Stimulated activated CD4-positive, alpha-beta T cell treated with anti-CD3 and anti-CD28 coated beads, Interleukin-2, amount 100 ng/mL, for 24 hours (primary cell): ENCODE measurements at places on chromosomes 3 and 15.

DNA sequence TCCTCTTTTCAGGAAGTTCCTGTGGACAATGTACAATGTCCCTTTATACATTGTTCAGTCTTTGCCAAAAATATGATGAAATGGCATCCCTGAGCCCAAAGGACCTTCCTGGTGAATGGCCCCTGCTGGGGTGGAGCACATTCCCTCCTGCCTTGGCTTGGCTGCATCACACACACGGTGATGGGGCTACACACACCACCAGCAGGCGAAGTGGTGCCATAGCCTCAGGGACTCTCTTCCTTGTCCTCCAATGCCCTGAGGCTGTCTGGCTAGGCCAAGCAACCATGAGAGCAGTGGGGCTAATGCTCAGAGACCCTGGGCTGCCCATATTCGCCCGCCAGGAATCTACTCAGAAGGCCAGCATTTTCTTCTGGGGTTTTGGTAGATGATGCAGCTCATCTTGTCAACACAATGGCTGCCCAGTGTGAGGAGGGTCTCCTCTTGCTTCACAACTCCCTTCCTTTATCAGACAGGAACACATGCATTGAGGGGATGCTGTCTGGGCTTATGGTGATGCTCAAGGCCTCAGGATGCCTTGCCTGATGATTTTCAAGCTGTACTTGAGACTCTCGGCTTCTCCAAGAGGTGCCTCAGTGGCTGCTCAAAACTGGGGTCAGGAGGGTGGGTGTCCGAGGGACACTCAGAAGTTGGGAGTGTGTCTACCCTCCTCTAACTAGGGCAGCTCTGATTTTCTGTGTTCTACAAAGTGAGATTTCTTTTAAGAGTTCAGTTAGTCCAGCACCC is 40.9 kb upstream of the EPHB1 start:
- no peak for DNase-seq

- DNase-seq, result no peak
Observed at GRCh38 chr3:191348098-191348497, 17.8 kb upstream of the UTS2B start.

GRCh38 chr15:35349916-35350315 is 196.0 kb downstream of the DPH6 start:
- no peak for DNase-seq

DNA sequence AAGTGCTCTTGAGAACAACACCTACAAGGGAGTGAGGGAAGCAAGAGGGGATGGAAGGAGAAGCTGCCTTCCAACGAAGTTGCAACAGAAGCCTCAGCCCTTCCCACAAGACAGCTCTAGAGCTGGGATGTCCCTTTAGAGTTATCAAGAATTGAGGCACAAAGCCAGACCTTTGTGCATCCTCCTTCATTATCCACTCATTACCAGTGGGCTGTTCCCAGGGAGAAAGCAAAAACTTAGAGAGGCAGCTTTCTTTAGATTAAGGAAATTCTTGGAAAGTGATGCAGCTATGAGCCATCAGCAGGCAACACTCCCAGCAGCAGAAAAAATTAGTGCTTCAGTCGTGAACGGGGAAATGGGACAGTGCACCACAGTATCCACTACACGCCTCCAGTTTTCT is 10.6 kb upstream of the CD96 start:
- no peak for DNase-seq

GRCh38 chr15:93861413-93861812 is 369.9 kb upstream of the MCTP2 start:
- DNase-seq, result no peak

DNA sequence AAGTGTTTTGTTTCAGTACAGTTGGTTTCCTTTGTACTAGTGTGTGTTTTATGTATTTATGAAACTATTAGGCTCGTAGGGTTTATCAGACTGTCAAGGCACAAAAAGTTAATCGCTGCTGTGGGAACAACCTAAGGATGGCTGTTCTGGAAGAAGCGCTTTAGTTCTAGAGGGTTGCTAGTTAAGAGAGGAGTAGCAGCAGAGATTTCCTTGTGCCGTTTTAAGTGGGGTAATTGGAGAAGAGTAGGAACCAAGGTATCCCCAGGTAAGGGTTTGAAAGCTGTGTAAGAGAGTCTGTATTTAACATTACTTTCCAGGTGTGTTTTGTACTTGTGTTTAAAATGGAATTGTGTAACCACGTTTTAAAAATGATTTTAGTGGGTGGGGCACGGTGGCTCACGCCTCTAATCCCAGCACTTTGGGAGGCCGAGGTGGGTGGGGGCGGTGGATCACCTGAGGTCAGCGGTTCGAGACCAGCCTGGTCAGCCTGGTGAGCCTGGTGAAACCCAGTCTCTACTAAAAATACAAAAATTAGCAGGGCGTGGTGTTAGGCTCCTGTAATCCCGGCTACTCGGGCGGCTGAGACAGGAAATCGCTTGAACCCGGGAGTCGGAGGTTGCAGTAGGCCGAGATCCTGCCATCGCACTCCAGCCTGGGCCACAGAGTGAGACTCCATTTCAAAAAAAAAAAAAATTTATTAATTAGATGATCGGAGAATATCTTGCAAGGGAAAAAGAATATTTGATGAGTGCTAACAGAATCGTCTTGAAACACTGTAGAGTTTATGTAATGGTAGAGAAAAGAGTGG is 2.6 kb downstream of the MORF4L1 start:
- DNase-seq, result no peak
